ENCODE measurements at places on chromosomes 5 and 9.

DNA sequence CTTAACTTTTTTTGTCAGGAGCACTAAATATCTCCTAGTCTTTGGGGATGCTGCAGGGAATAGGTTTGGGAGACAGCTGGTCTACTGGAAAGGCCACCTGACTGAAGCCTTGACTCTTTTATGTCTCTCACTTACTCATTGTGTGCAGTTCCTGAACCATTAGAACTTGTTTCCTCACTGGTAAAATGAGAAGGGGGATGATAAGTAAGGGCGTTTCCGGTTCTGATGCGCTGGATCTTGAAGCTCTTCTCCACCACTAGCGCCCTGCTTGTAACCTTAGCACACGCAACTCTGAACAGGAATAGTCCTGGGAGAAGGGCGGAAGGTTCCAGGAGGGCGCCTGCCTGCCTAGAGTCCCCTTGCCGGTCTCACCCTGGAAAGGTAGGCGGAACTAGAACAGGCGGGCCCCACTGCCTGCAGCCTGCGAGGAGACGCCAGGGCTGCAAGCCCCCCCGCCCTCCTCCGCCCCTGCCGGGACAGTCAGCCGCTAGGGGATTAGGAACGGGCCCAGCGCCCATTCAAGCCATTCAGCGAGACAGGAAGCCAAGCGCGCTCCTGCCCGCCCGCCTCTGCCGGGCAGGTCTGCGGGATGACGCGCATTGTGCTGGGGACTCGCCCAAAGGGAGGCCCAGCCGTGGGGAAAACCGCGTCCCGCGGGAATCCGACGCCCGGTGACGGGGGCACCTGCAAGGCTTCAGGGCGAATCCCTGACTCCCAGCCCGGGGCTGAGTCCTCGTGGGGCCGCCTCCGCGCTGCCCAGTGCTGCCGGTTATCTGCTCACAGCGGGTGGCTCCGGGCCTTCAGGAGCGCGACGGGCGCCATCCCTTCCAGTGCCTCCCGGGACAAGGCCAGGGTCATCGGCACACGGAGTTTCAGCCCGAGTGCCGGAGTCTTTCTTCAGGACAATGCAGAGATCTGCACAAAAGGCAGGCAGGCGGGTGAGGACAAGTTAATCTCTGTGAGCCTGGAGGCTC, 44.0 kb upstream of the XPA start:
- peak; percentile 8 for DNase-seq

GRCh38 chr9:76619197-76619596, 145.0 kb upstream of the PCA3 start:
- no peak for DNase-seq

DNA sequence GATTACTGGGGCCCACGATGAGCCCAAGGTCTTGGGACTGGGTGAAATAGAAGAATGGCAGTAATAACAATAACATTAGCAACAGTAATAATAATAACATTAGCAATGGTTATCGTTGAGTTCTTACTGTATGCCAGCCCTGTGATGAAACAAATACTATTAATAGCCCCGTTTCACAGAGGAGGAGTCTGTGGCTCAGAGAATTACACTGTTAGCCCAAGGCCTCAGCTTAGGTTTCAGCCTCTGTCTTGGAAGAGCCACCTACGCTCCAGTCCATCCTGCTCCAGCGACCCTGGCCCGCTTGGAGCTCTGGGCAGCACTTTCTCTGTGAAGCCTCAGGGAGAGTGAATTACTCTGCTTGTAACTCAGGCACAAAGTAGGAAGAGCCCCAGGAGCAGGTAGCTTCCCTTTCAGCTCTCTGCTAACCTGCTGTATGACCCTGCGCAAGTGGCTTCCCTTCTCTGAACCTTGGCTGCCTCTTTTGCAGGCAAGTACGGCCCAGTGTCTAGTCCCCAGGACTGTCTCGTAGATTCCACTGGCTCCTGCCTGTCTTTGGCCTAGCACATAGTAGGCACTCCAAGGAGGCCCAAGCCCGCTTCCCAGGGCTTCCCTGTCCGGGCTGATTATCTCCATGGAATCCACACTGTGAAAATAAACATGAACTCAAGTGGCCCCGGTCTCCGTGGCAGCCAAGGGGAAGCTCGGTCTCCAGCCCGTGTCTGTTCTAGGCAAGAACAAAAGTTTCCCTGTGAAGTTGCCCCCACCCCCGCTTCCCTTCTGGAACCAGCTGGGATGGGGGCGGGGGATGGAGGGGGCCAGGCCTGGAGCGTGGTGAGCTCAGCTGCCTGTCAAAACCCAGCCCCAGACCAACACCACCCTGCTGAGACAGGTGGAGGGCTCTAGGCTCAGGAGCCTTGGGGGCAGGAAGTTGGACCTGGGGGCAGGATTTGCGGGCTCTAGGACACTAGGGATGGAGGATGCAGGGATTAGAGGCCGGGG, 26.2 kb upstream of the LMX1B start:
- DNase-seq, result peak; percentile 23

DNA sequence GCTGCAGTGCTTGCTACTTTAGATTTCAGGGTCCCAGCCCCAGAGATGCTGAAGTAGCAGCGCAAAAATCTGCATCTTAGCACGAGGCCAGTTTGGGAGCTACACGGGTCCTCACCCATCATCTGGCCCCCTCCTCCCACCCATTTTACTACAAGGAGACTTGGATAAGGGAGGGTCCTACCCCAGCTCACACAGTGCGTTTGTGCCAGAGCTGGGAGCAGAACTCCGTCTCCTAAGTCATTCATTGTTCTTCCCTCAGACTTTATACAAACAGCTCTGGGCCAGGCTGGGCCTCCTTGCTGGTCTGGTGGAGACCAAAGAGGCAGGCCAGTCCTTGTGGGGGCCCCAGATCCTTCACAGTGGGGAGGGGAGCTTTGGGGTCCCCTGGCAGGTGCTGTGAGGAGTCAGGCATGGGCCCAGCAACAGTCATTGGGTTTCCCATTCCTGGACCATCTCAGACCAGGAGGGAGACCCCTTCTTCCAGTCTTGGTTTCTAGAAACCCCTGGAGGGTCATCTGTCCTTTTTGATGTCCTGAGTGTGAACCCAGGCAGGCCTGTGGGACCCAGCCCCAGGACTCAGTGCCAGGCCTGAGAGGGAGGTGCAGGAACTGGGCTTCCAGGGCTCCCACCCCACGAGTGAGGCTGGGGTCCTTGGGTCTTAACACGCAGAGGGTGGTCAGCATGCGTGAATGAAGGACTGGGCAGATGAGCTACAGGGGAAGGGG, 2.3 kb upstream of the IL17B start:
- no peak for DNase-seq

DNA sequence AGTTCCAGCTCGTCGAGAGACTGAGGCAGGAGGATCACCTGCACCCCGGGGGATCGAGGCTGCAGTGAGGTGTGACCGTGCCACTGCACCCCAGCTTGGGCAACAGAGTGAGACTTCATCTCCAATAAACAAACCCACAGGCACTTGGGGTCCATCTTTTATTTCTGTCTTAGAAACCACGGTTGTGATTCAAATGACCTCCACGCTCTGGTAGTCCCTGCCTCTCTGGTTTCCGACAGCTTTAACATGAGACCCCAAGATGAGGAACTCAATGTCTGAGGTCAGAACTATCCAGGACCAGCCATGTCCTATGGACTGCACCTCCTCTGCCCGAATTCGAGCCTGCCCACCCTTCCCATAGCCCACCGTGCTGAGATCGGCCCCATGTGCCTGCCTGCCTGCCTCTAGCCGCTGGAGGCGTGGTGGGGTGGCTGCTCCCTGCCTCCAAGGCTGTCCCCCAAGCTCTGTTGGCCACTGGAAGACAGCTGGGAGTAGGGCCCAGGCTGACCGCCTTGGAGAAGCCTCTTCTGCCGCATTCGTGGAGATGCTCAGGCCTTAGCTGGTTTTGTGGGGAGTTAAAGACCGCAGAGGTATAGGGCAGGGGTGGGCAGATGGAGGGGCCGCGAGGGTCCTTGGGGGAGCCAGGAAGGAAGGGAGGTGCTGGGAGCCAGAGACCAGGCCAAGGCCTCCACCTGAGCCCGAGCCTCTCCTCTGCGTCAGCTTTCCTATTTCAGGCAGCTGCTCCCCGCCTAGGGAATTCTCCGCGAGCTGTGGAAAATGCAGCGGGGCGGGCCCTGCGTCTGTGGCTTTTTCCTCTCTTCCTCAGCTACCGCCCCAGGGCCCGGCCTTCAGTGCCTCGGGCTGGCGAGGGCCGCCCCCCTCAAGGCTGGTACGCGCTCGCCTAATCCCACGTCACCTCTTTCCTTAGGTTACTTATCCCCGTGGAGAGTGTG, 6.9 kb upstream of the WDR5 start:
- no peak for DNase-seq

DNA sequence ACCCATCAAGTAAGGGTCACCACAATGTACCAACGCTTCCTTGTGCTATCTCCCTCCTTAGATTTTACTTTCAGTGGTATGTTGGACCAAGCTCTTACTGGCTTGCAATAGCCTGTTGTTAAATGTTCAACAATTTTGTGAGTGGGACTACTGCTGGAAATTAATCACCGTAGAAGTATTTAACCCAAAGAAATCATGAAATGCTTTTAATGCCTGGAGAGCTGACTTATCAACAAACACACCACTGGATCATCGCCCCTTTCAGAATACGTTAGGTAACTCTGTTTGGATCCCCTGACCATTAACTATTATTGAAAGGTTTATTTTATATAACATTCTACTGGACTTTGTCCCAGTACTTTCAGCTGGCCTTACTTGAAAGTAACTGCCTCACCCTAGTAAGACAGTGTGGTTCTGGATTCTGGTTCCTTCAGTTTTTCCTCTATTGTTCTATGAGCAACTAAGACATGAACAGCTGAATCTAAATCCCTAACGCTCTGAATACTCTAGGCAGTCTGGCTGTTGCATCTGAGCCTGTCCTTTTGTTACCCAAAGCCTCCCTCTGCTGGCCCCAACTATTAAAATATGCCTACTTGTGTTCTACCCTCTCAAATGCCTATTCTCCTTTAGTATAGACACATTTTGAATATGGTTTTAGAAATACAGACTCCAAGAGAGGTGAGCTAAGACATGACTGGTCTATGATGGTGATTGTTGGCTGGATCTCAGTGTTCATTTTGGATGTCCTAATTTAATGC, 1203.4 kb upstream of the DMAC1 start:
- DNase-seq, result no peak

GRCh38 chr5:159965031-159965837, 43.7 kb upstream of the TTC1 start:
- peak; percentile 4 for DNase-seq

GRCh38 chr9:135939351-135940265, 21.6 kb downstream of the UBAC1 start:
- no peak for DNase-seq

- DNase-seq, result no peak
These were observed 106.4 kb downstream of the ERCC6L2 start for GRCh38 chr9:95981761-95982390.

DNA sequence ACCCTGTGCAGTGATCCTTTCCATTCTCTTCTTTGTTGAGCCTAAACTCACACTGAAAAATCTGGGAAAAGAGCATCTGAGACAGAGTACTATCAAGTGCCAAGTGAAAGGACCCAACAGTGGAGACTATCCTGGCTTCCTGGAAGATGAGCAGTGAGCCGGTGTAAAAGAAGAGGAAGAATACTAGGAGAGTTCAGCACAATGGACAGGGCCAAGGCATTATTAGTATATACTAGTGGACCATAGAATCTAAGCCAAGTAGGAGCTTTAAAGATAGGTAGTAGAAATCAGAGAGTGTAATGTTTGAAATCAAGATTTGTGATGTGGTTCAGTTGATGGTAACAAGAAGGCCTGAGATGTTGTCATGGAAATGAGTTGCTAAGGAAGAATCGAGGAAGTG, 140.8 kb downstream of the CAMK4 start:
- no peak for DNase-seq

DNA sequence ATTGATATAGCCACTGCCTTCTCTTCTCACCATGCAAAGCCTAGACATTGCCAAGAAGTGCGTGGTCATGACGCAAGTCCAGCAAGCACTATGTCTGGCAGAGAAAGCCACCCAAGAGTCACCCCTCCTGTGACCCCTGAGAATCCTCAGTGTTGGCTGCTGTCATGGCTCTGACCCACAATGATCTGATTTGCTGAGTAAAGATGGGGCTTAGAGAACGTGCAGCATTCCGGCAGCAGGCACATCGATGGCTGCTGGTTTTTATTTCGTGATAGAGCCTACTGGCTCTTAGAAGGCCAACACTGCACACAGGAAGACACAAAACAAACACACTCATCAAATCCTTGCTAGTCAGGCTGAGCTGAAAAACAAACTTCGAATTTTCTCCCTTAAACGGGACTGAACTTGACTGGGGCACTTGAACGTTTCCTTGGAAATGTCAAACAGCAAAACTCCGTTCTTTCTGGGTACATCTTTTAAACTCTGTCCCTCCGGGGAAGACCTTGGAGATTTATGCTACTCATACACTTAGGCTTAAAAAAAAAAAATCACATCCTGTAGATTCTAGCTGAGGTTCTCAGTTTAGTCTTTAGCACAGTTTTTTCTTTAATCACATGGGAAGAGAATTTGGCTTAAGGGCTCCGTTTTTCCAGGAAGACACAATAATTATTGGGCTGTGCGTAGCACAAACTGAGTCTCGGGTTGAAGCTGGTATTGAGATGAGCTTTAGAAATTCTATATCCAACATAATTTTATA, 88.2 kb upstream of the BASP1 start:
- no peak for DNase-seq

GRCh38 chr5:93192087-93192486, 388.9 kb downstream of the NR2F1-AS1 start:
- DNase-seq, result no peak

- no peak for DNase-seq
These were observed 85.2 kb upstream of the KLF9 start for GRCh38 chr9:70499621-70500020.

DNA sequence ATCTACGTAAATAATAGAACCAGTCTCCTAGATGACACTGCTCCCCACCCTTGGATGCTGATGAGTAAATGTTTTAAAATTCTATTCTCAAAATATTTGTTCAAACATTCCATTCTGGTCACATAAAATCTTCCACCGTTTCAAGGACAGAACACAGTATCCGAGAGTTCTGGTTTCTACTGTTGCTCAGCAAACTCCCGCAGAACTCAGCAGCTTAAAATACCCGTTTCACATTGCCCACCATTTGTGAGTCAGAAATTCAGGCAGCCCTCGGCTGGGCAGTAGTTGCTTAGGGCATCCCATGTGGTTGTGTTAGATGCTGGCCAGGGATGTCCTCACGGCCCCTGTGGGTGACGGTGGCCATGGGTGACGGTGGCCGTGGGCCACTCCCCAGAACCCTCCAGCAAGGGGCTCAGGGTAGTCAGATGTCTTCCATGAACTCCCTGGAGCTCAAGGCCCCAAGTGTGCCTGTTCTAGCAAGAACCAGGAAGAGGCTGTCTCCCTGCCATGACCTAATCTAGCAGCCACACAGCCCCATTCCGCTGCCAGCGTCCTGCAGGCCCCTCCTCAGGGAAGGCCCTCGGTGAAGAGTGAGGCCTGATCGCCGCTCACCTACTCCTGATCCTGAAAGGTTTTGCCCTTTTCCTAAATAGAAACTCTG, 17.4 kb downstream of the MGAT1 start:
- DNase-seq, result no peak

GRCh38 chr9:131733541-131734061, 6.3 kb downstream of the RAPGEF1 start:
- DNase-seq, result no peak

- no peak for DNase-seq
These were observed 208.8 kb downstream of the MAN2A1 start for GRCh38 chr5:109898269-109899162.

Measured in amygdala (tissue), 56 donors.